Vagina (tissue), 2 donors: ENCODE measurements at places on chromosomes 7 and 10. TPM values are rescaled to one million over a fixed set of nuclear protein-coding genes. Genes with fewer than 3 reads are reported as not detected.

DNA sequence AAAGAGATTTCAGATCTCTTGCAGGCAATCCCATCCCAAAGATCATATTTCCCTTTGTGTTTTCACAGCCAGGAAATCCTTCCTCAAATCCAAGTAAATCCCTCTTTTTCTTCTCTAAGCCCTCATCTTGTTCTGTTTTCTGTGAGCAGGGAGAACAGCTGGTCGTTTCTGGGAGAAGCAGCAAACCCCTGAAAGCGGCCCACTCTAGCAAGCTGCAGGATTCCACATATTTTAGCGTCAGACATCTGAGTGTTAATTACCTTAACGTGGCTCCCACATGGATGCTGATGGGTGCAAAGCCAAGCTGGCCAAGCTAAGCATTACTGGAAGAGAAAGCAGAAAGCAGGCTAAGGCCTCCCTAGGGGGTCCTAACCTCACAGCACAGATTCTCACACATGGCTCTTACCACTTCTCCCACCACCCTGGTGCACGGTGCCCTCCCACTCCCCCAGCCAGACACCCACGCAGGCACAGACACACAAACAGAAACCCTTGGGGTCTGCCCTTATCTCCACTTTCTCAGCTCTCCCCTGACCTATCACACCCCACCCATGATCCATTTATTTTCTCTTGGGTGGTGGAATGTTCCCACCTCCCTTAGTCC, 551.0 kb upstream of the AUTS2 start:
- no peak overlapping the region for H3K4me3 ChIP-seq
- no peaks in the 10 kb centered on the region for H3K4me1 ChIP-seq
- H3K36me3 ChIP-seq: no peaks in the 10 kb centered on the region
- H3K27ac ChIP-seq: no peak overlapping the region
- no peaks in the 10 kb centered on the region for H3K27me3 ChIP-seq
- no peak for DNase-seq

TLX1 gene
- not detected for total RNA-seq

ZNF804B gene
- total RNA-seq: not detected

ITGB1 gene
- 193 TPM for total RNA-seq

PSMG3 gene
- total RNA-seq: 49.6 TPM

GIMAP1 gene
- 5.2 TPM for total RNA-seq

GRCh38 chr7:149873970-149874643, 338 bp downstream of the ATP6V0E2 start:
- no peaks in the 10 kb centered on the region for H3K27me3 ChIP-seq
- H3K4me1 ChIP-seq: peaks cover 20% of the 10 kb centered on the region
- no peak for DNase-seq
- H3K27ac ChIP-seq: peak overlapping the region; percentile 59
- peak overlapping the region; percentile 86 for H3K4me3 ChIP-seq

DNA sequence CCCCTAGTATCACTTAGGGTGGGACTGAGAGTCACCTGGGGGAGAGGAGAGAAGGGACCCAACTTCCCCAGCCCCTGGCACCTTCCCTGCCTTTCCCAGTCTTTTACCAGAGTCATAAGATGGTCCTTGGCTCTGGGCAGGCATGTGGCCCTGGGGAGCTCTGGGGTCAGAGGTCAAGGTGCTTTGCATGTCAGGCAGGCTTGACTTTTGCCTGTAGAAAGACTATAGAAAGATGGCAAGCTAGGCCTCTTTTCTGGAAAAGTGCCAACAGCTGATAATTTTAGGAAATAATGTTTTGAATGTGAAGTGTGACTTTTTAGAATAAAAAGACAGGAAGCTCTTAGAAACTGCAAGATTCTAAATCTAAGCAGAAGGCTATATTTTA, 67.5 kb downstream of the MKI67 start:
- H3K36me3 ChIP-seq: no peaks in the 10 kb centered on the region
- H3K4me1 ChIP-seq: peaks cover 5% of the 10 kb centered on the region
- no peak for DNase-seq
- no peaks in the 10 kb centered on the region for H3K27me3 ChIP-seq

LIPK gene
- not detected for total RNA-seq

DNA sequence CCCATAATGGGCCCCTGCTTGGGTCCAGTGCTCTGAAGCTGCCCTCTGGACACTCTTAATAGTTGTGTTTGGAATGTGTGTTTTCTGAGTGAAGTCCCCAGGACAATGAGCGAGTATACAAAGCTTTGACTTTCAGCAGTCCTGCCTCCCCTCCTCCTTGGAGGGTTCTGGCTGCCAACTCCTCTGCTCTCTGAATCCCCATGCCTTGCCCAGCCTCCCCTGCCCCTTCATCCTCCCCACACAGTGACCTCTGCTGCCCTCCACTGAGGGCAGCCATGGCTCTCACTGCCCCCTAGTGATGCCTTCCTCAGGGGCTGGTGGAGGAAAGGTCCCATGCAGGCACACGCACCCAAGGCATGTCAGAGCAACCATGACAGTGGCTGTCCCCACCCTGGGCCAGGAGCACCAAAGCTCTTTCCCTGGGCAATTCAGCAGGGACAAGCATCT, 40.9 kb downstream of the FRMPD2 start:
- no peaks in the 10 kb centered on the region for H3K27me3 ChIP-seq
- DNase-seq: peak; percentile 58
- H3K36me3 ChIP-seq: no peaks in the 10 kb centered on the region
- H3K4me3 ChIP-seq: no peak overlapping the region

GRCh38 chr10:127320176-127320575, 123.8 kb upstream of the INSYN2A start:
- no peak for DNase-seq
- H3K36me3 ChIP-seq: no peaks in the 10 kb centered on the region
- H3K27me3 ChIP-seq: no peaks in the 10 kb centered on the region
- no peaks in the 10 kb centered on the region for H3K4me1 ChIP-seq
- H3K4me3 ChIP-seq: no peak overlapping the region

GRCh38 chr10:129253865-129254179, 213.2 kb upstream of the MGMT start:
- no peak for DNase-seq
- H3K27ac ChIP-seq: no peak overlapping the region
- no peak overlapping the region for H3K4me3 ChIP-seq
- H3K27me3 ChIP-seq: no peaks in the 10 kb centered on the region
- no peaks in the 10 kb centered on the region for H3K36me3 ChIP-seq

GRCh38 chr10:94878649-94879048, 59.8 kb upstream of the CYP2C9 start:
- no peak overlapping the region for H3K27ac ChIP-seq
- H3K27me3 ChIP-seq: no peaks in the 10 kb centered on the region
- H3K36me3 ChIP-seq: no peaks in the 10 kb centered on the region

VAX1 gene
- not detected for total RNA-seq

DNA sequence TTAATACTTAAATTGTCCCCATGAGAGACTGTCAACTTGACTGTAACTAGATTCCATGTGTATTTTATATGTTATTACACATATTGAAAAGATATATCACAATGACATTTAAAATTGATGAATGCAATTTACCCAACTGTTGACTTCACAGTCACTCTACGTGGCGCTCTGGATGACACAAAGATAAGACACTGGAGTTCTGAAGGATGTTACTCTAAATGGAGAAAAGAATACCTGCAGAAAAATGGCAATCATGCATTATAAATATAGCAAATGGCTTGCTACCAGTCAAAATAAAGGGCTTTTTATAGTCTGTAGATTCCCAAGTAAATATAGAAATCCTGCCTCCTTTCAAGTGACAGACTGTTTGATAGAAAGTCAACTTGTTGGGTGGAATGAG, 143.6 kb upstream of the KLF6 start:
- no peaks in the 10 kb centered on the region for H3K4me1 ChIP-seq
- H3K36me3 ChIP-seq: no peaks in the 10 kb centered on the region
- no peak overlapping the region for H3K27ac ChIP-seq
- no peaks in the 10 kb centered on the region for H3K27me3 ChIP-seq

SLC39A12 gene
- total RNA-seq: not detected

- peak overlapping the region; percentile 44 for H3K27ac ChIP-seq
- H3K27me3 ChIP-seq: no peaks in the 10 kb centered on the region
- H3K4me1 ChIP-seq: peaks cover 14% of the 10 kb centered on the region
- DNase-seq: no peak
- H3K4me3 ChIP-seq: no peak overlapping the region
These were observed 152.0 kb downstream of the SVIL start for GRCh38 chr10:29482591-29483431.

CYP2C18 gene
- 11.5 TPM for total RNA-seq

SYT15B gene
- 17.9 TPM for total RNA-seq

MEOX2 gene
- 1.7 TPM for total RNA-seq

PON2 gene
- 77.3 TPM for total RNA-seq

DNA sequence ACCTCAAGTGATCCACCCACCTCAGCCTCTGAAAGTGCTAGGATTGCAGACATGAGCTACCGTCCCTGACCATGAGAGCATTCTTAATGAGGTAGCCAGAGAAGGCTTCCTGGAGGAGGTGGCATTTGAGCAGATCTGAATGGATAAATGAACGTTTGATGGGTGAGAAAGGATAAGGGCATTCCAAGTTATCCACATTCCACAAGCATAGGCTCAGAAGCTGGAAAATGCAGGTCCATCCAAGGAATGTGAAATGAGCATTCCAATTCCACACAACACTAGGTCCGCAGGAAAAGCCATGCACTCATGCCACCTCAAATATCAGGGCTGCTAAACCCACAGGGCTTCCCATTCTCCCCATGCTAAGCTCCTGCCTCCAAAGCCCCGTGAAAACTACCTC, 17.0 kb downstream of the TMEM130 start:
- no peak overlapping the region for H3K4me3 ChIP-seq
- H3K27me3 ChIP-seq: no peaks in the 10 kb centered on the region
- no peaks in the 10 kb centered on the region for H3K4me1 ChIP-seq
- no peaks in the 10 kb centered on the region for H3K36me3 ChIP-seq

SUN3 gene
- total RNA-seq: not detected

- DNase-seq: no peak
- peaks cover 84% of the 10 kb centered on the region for H3K4me1 ChIP-seq
- H3K27ac ChIP-seq: no peak overlapping the region
- H3K4me3 ChIP-seq: no peak overlapping the region
- no peaks in the 10 kb centered on the region for H3K27me3 ChIP-seq
- H3K36me3 ChIP-seq: no peaks in the 10 kb centered on the region
These were observed 55.8 kb downstream of the INPP5A start for GRCh38 chr10:132593389-132593788.

DNA sequence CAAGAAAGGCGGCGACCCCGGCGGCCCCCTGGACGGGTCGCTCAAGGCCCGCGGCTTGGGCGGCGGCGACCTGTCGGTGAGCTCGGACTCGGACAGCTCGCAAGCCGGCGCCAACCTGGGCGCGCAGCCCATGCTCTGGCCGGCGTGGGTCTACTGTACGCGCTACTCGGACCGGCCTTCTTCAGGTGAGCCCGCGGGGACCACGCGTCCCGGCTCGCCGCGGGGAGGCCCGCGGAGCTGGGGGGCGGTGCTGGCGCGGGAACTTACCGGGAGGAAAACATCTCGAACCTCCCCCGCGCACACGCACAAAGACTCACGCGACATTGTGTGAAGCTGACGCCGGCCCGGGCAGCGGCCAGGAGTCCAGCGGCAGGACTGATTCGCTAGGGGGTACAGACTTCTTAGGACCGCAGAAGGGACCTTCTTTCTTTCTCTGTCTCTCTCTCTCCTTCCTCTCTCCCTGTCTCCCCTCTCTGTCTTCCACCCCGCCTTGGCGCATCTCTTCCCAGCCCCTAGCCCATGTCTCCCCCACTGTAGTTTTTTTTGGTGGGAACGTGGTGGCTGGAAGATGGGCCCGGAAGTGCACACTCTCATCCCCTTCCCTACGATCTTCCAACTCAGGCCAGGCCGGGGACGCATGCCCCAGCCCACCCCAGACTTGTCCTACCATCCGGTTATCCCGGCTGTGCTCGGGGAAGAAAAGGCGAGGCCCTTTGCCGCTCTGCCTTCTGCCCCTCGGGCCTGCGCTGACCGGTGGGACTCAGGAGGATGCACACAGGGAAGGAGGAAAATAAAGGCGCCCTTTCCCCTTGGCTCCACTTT, 1.2 kb downstream of the EN2 start:
- no peak for DNase-seq
- peaks cover 13% of the 10 kb centered on the region for H3K27me3 ChIP-seq
- H3K36me3 ChIP-seq: no peaks in the 10 kb centered on the region

GRCh38 chr7:87210506-87210905, 9.0 kb downstream of the TMEM243 start:
- no peak for DNase-seq
- H3K27ac ChIP-seq: no peak overlapping the region
- no peaks in the 10 kb centered on the region for H3K27me3 ChIP-seq
- H3K36me3 ChIP-seq: no peaks in the 10 kb centered on the region
- H3K4me3 ChIP-seq: no peak overlapping the region

DNA sequence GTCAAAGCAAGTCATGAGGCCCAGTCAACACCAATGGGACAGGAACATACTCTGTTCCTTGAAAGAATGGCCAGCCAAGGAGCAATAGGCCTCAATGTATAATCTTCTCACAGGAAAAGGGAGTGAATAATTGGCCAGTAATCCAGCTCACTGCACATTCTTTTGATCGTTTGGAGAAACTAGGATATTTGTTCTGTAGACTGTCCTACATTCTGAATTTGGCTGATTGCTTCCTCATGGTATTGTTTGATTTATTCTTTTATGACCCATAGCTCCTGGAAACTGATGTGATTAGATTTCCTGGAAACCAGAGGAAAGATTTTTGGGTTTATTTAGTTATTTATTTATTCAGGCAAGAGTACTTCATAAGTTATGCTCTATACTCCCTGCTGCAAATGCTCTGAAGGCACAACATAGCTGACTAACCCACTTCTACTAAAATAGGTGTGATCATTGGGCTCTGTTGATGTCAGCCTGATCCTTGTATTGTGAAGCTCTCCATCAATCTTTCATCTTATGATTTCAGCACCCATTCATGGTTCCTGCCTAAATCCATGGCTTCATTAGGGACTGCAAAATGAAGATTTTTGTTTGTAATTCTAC, 745.2 kb downstream of the SUGCT start:
- DNase-seq: no peak
- H3K27me3 ChIP-seq: no peaks in the 10 kb centered on the region
- no peaks in the 10 kb centered on the region for H3K4me1 ChIP-seq
- H3K4me3 ChIP-seq: no peak overlapping the region
- H3K36me3 ChIP-seq: no peaks in the 10 kb centered on the region

DNA sequence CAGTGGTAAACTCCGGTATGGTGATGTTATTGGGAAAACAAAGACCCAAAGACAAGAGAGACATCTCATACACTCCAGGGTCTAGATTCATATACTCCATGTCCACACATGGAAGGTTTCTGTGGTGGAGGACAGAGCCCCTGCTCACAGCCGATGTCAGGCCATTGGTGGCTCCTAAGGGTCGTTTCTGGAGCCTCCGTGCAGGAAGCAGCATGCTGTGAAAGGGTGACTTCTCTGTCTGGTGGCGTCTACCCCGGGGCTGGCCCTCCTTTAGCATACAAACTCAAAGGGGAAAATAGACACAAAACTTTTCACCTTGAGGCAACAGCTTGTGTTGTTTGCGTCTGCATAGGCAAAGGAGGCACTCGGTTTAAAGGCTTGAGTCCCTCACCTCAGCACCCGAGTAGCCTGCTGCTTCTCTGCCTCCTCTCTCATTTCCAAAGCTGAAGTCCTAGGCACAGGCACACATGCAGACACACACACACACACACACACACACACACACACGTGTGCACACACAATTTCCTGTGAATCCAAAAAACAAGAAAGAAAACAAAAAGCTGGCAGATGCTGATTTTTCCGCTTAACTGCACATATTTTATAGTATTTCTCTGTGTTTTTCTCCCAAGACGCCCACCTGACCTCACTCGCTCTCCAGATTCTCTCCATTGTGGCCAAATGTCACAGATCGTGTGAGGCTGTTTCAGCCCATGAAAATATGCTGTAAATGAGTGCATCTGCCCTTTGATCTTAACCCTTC, 601.4 kb upstream of the MGMT start:
- no peaks in the 10 kb centered on the region for H3K36me3 ChIP-seq
- H3K4me3 ChIP-seq: no peak overlapping the region
- no peak for DNase-seq
- H3K27ac ChIP-seq: no peak overlapping the region
- H3K4me1 ChIP-seq: no peaks in the 10 kb centered on the region

- no peaks in the 10 kb centered on the region for H3K4me1 ChIP-seq
- DNase-seq: peak; percentile 9
- no peak overlapping the region for H3K27ac ChIP-seq
- no peaks in the 10 kb centered on the region for H3K27me3 ChIP-seq
These were observed 28.9 kb upstream of the LMTK2 start for GRCh38 chr7:98077762-98078161.
